ENCODE measurements at places on chromosomes 7 and 10.

DNA sequence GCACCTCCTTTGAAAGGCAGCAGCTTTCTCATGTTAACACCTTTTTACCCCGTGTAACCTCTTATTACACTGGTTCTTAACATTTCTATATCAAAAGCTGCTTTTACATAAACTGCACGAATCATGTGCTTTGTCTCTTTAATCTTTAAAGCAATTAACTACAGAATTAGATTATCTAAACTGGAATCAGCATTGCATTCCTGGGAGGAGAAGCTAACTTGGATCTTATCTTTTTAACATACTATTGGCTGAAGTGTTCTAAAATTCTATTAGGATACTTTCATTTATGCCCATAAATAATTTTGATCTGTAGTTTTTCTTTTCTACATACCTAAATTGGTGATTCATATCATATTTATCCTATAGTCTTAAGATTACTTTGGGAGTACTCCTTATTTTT, 428.4 kb upstream of the IGFBP3 start:
- DNase-seq: no peak

DNA sequence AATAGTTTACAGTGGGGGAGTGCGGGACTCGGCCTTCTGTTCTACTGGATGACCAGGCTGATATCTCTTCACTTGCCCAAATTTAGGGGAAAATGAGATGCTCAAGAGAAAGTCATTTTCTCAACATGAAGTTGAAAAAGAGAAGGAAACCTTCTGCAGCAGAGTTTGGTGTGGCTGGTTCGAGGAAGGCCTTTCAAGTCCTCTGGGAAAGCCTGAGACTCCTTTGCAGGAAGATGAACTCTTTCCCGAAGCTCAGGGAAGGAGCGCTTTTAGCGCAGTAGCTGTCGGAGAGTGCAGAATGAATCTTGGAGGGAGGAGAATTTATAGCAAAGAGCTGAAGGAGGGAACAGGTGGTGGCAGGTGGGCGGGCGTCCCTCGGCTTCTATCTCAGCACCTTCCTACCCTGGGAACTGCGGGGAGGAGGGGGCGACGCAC, at the start of gene ATOH7:
Gene ATOH7, minus strand, starts transcription at position 297 of the 435 bp plus-strand sequence. CDS start 436 bp downstream, outside the sequence.
- no peak for DNase-seq

DNA sequence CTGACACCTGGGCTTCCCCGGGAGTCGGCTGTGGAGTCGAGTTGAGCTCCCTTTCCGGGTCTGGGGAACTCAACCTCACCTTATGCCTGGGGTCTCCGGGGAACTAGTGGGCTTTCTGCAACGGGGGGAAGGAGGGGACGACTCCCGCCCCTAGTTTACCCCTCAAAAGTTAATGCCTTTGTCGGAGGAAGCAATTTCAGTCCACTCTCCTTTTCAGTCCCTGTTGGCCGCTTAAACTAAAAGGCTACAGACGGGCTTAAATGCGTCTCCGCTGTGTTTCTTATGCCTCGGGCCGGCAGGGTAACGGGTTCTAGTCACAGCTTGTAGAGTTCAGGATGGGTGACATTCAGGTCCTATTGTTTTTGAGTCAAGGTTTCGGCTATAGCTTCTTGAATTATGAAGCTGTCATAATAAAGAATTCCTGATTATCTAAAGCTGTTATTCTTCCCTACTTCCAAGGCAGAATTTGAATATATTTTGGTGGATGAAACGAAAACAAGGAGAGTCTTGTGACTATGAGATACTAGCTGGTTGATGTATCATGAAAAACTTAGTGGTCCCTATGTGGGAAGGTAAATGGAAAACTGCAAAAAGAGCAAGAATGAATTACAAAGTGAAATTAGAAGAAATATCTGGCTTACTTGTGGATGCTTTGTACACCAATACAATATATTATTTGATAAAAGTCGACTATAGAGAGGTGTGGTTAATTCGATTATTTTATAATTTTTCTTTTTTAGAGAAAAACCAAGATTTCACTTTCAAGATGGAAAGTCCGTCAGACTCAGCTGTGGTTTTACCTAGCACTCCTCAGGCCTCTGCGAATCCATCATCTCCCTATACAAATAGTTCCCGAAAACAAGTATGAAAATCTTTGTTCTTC, 495 bp downstream of the SFR1 start:
- DNase-seq: no peak

DNA sequence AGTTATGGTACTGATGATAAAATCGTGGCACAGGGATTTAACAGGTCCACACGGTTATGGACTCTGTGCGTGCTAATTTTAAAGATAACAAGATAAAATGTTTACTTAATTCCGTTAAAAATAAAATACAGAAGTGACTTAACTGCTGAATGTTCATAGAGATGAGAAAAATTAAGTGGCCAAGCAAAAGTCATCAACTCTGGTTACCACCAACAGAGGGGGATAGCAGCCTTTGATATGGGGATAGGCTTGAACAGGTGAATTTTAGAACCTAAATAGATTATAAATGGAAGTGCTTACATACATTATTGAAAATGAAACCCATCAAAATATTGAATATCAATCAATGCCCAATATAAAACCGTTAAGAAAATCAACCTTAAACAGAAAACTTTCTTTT, 245.0 kb downstream of the WDR37 start:
- DNase-seq: no peak

GRCh38 chr10:7872041-7872442, 53.7 kb downstream of the TAF3 start:
- no peak for DNase-seq

DNA sequence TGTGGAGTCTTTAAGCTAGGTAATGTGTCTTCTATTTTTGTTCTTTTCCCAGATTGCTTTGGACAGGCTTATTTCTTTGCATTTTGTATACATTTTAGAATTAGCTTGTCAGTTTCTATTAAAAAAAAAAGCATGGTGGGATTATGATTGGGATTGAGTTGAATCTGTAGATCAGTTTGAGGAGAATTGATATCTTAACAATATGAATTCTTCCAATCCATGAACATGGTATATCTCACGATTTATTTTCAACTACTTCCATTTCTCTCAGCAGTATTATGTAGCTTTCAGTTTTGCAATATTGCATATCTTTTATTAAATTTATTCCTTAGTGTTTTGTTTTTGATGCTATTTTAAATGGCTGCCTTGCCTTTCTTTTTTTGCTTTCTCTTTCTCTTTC, 13.7 kb downstream of the STARD3NL start:
- DNase-seq: no peak

- no peak for DNase-seq
Observed at GRCh38 chr10:114370966-114371365, 33.3 kb downstream of the AFAP1L2 start.

GRCh38 chr7:16609842-16610450, 35.6 kb downstream of the ANKMY2 start:
- DNase-seq: no peak

- peak; percentile 69 for DNase-seq
Observed at GRCh38 chr7:116213361-116214130, 3.2 kb downstream of the TES start.

DNA sequence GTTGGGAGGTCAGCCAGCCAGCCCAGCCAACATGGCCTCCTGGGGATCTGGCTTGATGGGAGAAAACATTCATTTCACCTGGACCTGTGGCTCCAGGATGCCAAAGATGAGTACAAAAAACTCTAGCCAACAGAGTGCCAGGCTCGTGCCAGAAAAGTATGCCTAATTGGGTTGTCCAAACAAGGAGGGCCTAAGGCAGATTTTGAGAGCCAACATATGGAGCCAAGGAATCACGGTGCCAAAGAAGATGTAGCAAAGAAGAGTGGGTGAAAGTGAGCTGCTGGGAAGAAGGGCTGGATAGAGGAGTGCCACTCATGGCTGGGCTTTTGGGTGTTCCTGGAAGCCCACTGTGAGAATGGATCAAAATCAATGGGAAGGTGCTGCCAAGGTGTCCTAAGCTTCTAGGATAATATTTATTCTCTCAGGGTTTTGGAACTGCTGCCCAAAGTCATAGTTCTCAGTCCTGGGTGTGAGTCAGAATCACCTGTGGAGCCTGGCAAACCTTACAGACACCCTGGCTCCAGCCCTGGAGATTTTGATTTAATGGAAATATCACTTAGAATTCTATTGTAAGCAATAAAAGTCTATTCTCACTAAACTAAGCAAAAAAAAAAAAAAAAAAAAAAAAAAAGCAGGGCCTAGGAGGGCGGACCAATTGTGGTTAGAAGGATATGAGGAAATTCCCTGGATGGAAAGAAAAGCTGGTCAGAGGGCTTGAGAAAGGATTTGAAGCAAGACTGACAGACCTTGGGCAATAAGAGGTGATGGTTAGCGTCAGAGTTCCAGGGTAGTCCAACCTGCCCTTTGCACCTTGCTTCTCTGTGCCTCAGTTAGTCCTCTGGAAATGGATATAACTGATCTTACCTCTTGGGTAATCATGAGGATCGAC, 182.2 kb upstream of the PRR15 start:
- no peak for DNase-seq

DNA sequence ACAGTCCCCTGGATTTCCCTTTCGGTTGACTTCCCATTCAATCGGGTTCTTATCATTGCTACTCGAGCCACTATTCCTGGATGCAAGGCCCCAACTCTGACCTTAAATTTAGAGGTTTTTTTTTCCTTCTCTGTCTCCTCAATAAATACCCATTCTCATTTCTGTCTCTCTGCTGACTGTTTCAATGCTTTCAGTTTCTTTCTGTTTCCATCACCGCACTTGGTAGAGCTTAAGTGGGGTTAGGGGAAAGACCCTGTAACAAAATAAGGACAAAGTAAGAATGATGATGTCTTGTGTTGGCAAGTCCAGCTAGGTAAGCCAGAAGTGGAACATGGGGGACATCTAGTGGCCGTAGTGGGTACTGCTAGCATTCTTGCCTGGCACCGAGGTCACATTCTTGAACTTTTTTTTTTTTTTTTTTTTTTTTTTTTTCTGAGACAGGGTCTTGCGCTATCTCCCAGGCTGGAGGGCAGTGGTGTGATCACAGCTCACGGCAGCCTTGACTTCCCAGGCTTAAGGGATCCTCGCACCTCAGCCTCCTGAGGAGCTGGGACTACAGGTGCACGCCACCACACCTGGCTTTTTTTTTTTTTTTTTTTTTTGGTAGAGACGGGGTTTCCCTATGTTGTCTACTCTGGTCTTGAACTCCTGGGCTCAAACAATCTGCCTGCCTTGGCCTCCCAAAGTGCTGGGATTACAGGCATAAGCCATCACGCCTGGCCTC, 40.3 kb downstream of the ZC3HC1 start:
- peak; percentile 74 for DNase-seq

- no peak for DNase-seq
Observed at GRCh38 chr10:71814922-71815411, 36.1 kb downstream of the PSAP start.

- no peak for DNase-seq
Observed at GRCh38 chr7:49597805-49598204, 175.6 kb upstream of the VWC2 start.

- no peak for DNase-seq
Observed at GRCh38 chr10:131201741-131202515, 109.6 kb downstream of the TCERG1L start.

GRCh38 chr7:94237417-94237816, 157.3 kb upstream of the COL1A2 start:
- DNase-seq: no peak

GRCh38 chr7:12770227-12770975, 83.0 kb downstream of the ARL4A start:
- no peak for DNase-seq

- DNase-seq: no peak
Observed at GRCh38 chr10:22635650-22636049, 78.7 kb downstream of the PIP4K2A start.

- no peak for DNase-seq
Observed at GRCh38 chr10:100528123-100528886, 1.4 kb downstream of the NDUFB8 start.

- DNase-seq: no peak
Observed at GRCh38 chr10:83991986-83992753, 147.1 kb upstream of the GHITM start.

DNA sequence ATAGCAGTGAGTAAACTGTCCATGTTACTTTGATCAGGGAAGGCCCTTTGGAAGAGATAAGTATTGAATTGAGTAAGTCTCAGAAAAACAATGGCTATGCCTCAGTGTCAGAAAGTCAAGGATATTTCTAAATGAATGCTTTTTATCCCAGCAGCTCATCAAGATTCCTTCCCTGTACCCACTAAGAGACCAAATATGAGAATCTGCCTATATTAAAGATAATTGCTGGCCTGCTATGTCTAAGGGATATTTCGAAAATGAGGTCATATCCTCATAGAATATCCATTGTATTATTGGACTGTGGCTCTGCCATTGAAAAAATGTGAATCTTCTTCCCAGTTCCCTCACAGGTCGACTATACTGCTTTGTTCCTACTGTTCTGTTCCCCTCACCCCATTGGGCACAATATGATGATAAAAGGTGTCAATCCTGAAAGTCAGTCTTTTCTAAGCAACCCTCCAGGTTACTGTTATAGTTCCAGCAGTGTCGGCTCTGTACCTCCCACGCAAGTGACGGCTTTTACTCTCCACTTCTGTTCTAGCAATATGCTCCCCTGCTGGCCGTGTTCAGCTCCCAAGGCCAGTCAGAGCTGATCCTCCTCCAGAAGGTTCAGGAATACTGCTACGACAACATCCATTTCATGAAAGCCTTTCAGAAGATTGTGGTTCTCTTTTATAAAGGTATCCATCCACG, 51.7 kb downstream of the BZW2 start:
- DNase-seq: no peak

DNA sequence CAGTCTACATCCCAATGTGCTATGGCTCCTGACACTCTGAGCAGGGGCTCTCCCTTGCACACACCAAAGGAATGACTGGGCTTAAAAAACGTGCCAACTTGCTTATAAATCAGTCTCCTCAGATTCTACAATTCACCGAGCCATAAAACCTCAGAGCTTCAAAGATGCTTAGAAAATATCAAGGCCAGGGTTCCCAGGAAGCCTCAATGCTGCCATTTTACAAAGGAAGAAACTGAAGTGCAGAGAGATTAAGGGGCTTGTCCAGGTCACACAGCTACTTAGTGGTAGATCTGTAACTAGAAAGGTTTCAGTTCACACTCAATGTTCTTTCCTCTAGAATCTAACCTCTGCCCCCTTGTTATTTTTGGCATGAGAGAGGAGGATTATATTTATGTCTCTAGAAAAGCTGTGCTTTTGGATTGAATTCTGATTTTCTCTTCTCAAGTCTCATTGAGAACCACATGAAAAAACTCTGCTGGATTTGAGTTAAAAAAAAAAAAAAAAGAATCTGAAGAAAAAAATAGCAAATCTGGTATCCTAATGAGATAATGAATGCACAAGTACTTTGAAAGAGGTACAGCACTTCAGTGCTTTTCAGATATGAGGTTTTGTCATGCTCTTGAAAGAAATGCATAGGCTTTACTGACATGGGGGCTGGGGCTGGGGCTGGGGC, 22.3 kb upstream of the TSPAN33 start:
- no peak for DNase-seq

- DNase-seq: peak; percentile 32
Observed at GRCh38 chr10:59006511-59007306, 169.7 kb upstream of the PHYHIPL start.

GRCh38 chr7:12069757-12070156, 141.3 kb upstream of the TMEM106B start:
- no peak for DNase-seq

Measured in fibroblast of skin of left quadriceps (primary cell).